ENCODE measurements at places on chromosomes 6 and 20.

DNA sequence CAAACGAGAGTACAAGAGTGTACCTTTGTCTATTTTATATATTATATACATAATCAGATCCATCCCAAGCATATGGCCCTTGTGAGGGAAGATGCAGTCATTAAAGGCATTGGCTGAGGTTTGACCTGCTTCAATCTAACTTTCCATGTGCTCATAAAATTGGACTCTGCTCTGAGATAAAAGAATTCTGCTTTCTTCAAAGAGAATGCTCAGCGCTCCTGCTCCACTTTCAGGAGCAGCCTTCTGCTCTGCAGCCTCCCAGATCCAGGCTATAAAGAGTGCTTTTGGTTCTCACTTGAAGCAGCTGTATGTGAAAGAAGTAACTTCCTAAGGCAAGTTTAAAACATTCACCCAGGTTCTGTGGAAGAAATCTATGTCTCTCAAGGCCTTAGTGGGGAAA is 45.3 kb downstream of the CD83 start:
- no peaks in the 10 kb centered on the region for H3K27me3 ChIP-seq
- no peak for DNase-seq
- H3K36me3 ChIP-seq = no peaks in the 10 kb centered on the region
- no peak overlapping the region for H3K27ac ChIP-seq
- H3K4me1 ChIP-seq = no peaks in the 10 kb centered on the region
- no peak overlapping the region for H3K4me3 ChIP-seq

DNA sequence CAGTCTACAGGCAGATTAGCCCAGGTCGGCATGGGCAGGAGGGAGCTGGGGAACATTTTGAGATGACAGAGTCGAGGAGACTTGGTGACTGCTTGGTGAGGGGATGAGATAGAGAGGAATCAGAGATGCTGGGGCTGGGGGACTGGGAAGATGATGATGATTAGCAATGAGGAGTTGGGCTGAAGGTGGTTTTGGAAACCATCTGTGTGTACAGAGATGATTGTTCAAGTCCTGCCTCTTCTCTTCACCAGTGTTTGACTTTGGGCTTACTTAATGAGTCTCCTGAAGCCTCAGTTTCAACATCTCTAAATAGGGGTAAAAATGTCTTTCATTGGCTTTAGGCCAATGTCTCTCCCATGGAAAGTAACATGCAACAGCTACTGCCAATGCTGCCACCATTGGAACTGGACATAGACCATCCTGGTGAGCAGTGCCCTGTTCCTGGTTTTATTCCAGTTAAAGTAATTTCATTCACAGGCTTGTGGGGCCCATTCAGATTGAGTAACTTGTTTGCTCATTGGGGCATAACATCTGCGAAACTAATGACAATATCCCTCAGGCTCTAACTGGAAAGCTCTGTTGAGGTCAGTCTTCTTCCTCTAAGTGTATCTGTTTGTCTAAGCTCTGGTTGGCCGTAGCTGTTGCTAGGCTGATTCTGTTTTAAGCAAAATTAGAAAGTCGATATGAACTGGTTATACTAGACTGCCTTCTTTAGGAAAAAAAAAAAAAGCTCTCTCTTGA is 99.1 kb downstream of the ARMC2 start:
- H3K27ac ChIP-seq = no peak overlapping the region
- no peak for DNase-seq
- H3K27me3 ChIP-seq = no peaks in the 10 kb centered on the region
- H3K4me3 ChIP-seq = no peak overlapping the region
- no peaks in the 10 kb centered on the region for H3K36me3 ChIP-seq

- H3K4me3 ChIP-seq = peak overlapping the region; percentile 88
- DNase-seq = peak; percentile 72
- no peaks in the 10 kb centered on the region for H3K27me3 ChIP-seq
- H3K27ac ChIP-seq = no peak overlapping the region
Measured at GRCh38 chr20:14334306-14334930, 3.0 kb downstream of the FLRT3 start.

- peak overlapping the region; percentile 7 for H3K27ac ChIP-seq
- H3K4me1 ChIP-seq = no peaks in the 10 kb centered on the region
- H3K4me3 ChIP-seq = no peak overlapping the region
- no peaks in the 10 kb centered on the region for H3K27me3 ChIP-seq
- H3K36me3 ChIP-seq = no peaks in the 10 kb centered on the region
Measured at GRCh38 chr6:170173335-170173881, 117.5 kb downstream of the DLL1 start.

- no peaks in the 10 kb centered on the region for H3K36me3 ChIP-seq
- no peak overlapping the region for H3K27ac ChIP-seq
Measured at GRCh38 chr6:142694054-142694453, 250.9 kb downstream of the HIVEP2 start.

GRCh38 chr6:7763881-7764280 is 38.0 kb downstream of the BMP6 start:
- H3K27me3 ChIP-seq = peaks cover 36% of the 10 kb centered on the region
- H3K36me3 ChIP-seq = no peaks in the 10 kb centered on the region
- H3K27ac ChIP-seq = no peak overlapping the region

GRCh38 chr6:148971031-148971927 is 224.4 kb downstream of the UST start:
- H3K4me3 ChIP-seq = no peak overlapping the region
- no peaks in the 10 kb centered on the region for H3K36me3 ChIP-seq
- H3K4me1 ChIP-seq = no peaks in the 10 kb centered on the region
- H3K27me3 ChIP-seq = peaks cover 9% of the 10 kb centered on the region

DNA sequence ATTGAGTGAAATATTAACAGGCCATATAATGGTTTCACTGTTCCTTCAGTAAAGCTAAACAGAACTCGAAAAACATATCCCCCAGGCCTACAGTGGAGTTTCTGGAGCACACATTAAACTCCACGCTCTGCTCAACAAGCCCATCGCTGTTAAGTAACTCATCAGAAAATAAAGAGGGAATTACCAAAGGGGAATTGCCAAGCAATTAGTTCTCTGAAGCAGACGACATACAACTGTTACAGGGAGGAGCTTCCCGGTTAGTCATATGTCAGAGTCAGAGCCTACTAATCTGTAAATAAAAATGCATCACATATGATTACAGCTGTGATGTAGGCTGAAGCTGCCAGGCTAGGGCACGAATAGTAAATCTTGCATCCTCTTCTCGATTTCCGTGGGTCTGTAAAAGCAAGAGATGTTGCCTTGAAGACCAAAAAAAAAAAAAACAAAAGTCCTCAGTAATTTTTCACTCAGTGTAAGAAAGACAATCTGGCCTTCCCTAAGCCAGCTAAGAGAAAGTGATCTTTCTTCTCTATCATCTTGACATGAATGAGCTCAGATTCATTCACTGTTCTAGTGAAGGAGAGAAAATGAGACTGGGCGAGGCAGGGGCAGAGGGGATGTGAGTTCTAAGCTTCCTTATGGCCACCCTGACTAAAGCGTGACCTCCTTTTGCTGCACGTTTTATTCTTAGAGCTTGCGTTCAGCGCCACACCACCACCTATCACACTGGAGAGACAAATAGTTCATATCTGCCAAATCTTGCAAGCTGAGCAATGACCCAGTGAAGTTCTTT is 13.8 kb downstream of the ATXN1 start:
- H3K36me3 ChIP-seq = no peaks in the 10 kb centered on the region
- no peak overlapping the region for H3K4me3 ChIP-seq
- H3K27ac ChIP-seq = no peak overlapping the region

DNA sequence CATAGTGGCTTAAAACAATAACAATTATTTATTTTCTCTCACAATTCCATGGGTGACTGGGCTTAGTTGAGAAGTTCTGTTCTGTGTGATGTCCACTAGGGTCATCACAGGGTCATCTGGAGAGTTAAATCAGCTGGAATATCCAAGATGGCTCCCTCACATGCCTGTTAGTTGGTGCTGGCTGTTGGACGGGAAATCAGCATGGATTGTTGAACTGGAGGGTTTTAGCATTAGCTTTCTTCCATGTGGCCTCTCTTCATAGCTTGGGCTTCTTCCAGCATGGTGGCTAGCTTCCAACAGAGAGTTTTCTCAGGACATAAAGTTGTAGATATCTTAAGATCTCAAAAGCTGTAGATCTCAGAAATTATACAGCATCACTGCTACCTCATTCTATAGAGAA is 19.6 kb downstream of the MARCKS start:
- peaks cover 6% of the 10 kb centered on the region for H3K4me1 ChIP-seq
- no peaks in the 10 kb centered on the region for H3K27me3 ChIP-seq
- H3K36me3 ChIP-seq = no peaks in the 10 kb centered on the region
- DNase-seq = no peak
- H3K4me3 ChIP-seq = no peak overlapping the region
- no peak overlapping the region for H3K27ac ChIP-seq

GRCh38 chr6:13398421-13398994 is 70.2 kb upstream of the TBC1D7 start:
- H3K4me3 ChIP-seq = no peak overlapping the region
- H3K27ac ChIP-seq = no peak overlapping the region
- H3K36me3 ChIP-seq = no peaks in the 10 kb centered on the region
- no peaks in the 10 kb centered on the region for H3K27me3 ChIP-seq
- peak; percentile 89 for DNase-seq
- no peaks in the 10 kb centered on the region for H3K4me1 ChIP-seq

DNA sequence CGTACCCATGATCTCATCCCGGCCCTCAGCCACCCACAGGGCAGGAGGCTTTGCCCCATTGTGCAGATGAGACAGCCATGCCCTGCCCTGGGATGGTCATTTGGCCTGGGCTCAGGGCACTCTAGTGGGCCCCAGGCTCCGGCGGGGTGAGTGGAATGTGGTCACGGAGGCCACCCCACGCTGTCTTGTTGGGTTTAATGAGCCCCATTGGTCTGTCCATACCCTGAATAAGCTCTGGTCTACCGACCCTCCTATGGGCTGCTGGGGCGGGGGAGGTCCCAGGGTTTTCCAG is 50.6 kb downstream of the FGD2 start:
- no peaks in the 10 kb centered on the region for H3K36me3 ChIP-seq
- H3K27me3 ChIP-seq = no peaks in the 10 kb centered on the region
- H3K27ac ChIP-seq = no peak overlapping the region
- no peak overlapping the region for H3K4me3 ChIP-seq
- DNase-seq = peak; percentile 68

GRCh38 chr6:36721369-36722140 is 23.9 kb downstream of the RAB44 start:
- H3K4me1 ChIP-seq = no peaks in the 10 kb centered on the region
- no peak for DNase-seq
- H3K27ac ChIP-seq = no peak overlapping the region
- H3K36me3 ChIP-seq = no peaks in the 10 kb centered on the region

- no peaks in the 10 kb centered on the region for H3K4me1 ChIP-seq
- H3K27me3 ChIP-seq = no peaks in the 10 kb centered on the region
- H3K27ac ChIP-seq = no peak overlapping the region
- H3K4me3 ChIP-seq = no peak overlapping the region
- no peaks in the 10 kb centered on the region for H3K36me3 ChIP-seq
Measured at GRCh38 chr20:43955062-43955749, 40.6 kb downstream of the TOX2 start.

DNA sequence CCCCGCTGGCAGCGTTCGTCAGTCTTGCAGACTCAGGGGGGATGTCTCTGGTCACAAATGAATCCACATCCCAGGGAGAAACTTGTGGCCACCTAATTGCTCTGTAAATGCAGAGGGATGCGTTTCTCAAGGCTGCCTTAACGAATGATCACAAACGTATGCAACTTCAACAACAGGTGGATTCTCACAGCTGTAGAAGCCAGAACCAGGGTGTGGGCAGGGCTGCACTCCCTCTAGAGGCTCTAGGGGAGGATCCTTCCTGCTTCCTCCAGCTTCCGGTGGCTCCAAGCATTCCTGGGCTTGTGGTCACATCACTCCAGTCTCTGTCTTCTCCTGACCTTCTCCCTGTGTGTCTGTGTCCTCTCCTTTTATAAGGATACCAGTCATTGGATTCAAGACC is 3.3 kb upstream of the TAF4 start:
- no peak for DNase-seq
- H3K36me3 ChIP-seq = no peaks in the 10 kb centered on the region
- peaks cover 10% of the 10 kb centered on the region for H3K4me1 ChIP-seq
- H3K4me3 ChIP-seq = no peak overlapping the region
- H3K27me3 ChIP-seq = no peaks in the 10 kb centered on the region
- H3K27ac ChIP-seq = no peak overlapping the region

- H3K4me3 ChIP-seq = no peak overlapping the region
- no peaks in the 10 kb centered on the region for H3K27me3 ChIP-seq
- H3K27ac ChIP-seq = no peak overlapping the region
- no peaks in the 10 kb centered on the region for H3K4me1 ChIP-seq
- no peak for DNase-seq
Measured at GRCh38 chr6:137111296-137112066, 62.0 kb downstream of the IL22RA2 start.
